ENCODE measurements at places on chromosomes 16 and 17.

DNA sequence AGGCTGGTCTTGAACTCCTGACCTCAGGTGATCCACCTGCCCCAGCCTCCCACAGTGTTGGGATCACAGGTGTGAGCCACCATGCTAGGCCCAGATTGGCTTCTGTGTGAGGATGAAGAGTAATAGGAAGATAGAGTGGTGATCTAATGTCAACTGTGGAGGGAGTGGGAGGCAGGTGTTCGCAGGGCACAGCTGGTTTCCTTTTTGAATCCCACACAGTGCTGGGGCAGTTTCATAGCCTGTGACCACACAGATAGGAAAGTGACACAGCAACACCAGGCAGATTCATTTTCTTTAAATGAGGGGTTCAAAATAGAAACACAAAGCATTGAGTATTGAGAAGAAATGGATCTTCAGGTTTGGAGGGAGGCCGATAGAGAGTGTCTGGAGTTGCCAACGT is 540.3 kb downstream of the WWOX start:
- DNase-seq: no peak

GRCh38 chr17:7229504-7229903 is 4.8 kb downstream of the DVL2 start:
- DNase-seq: no peak

GRCh38 chr17:75273977-75274708 is 3.1 kb upstream of the MIF4GD start:
- no peak for DNase-seq

DNA sequence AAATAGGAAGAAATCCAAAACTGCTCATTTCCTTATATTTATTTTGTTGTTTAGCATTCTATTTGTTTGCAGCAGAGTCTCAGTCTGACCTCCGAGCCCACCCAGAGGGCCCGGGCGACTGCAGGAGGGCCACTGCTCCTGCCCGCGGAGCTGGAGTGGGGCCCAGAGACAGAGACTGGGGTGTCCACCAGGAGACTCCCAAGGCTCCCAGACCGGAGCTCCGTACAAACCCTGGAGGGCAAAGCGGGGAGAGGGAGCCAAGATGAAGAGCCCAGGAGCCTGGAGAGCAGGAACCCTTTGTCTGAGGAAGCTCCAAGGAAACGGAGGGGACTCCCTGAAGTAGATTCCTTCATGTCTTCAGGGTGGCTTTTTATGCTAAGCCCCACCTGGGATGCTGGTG is 57.9 kb downstream of the AXIN2 start:
- peak; percentile 30 for DNase-seq

- no peak for DNase-seq
Measured at GRCh38 chr16:11501632-11502031, 85.1 kb downstream of the LITAF start.

- peak; percentile 71 for DNase-seq
Measured at GRCh38 chr17:21039839-21040575, 2.8 kb downstream of the USP22 start.

- peak; percentile 70 for DNase-seq
Measured at GRCh38 chr17:21214777-21215541, 998 bp upstream of the TMEM11 start.

DNA sequence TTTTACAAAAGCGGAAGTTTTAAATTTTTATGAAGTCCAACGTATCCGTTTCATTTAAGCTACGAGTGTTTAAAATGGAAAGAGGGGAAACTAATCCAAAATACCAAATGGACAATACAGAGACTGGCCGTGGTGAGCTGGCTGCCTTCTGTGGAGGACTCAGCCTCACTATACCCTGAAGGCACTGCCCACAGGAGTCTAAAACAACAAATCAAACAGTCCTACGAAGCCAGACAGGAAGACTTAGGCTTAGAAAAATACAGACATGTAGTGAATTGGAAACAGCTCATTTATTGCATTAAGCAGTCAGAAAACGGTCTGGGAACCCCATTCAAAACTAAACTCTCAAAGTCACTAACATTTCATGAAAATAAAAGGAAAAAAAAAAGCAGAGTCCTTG is 75.1 kb downstream of the CYTH1 start:
- DNase-seq: no peak

DNA sequence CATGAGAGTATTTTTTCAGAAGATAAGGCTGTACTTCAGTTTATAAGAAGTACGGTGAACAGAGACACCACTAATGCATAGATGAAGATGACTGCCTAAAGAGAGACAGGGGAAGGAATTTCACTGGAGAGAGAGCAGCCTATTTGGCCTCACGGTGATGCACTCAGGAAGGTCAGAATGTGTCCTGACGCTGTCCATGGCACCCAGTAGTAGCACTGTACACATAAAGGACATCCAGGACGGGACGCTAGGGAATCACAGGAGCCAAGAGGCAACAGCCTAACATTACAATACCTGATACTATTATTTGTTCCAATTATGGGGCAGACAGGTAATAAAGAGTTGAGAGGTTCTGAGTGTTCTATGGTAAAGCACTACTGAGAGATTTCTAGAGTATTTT is 24.9 kb upstream of the LRRC37A start:
- no peak for DNase-seq

GRCh38 chr17:81277421-81277820 is 17.7 kb downstream of the SLC38A10 start:
- peak; percentile 82 for DNase-seq

GRCh38 chr16:64206862-64207261 is 915.0 kb downstream of the CDH11 start:
- no peak for DNase-seq

DNA sequence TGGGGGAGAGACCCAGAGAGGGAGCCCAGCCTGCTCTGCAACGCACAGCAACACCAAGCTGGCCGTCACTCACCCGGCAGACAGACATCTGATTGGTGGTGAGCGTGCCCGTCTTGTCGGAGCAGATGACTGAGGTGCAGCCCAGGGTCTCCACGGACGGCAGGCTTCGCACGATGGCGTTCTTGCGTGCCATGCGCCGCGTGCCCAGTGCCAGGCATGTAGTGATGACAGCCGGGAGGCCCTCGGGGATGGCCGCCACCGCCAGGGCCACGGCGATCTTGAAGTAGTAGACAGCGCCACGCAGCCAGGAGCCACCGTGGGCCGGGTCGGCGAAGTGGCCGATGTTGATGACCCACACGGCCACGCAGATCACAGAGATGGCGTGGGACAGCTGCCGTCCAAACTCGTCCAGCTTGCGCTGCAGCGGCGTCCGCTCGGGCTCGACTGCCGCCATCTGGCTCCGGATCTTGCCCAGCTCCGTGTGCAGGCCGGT is 16.9 kb downstream of the ATP2A3 start:
- DNase-seq: no peak

GRCh38 chr17:41648411-41649195 is 24.2 kb upstream of the KRT17 start:
- DNase-seq: peak; percentile 92

GRCh38 chr17:12821376-12821940 is 32.2 kb downstream of the ARHGAP44 start:
- no peak for DNase-seq

DNA sequence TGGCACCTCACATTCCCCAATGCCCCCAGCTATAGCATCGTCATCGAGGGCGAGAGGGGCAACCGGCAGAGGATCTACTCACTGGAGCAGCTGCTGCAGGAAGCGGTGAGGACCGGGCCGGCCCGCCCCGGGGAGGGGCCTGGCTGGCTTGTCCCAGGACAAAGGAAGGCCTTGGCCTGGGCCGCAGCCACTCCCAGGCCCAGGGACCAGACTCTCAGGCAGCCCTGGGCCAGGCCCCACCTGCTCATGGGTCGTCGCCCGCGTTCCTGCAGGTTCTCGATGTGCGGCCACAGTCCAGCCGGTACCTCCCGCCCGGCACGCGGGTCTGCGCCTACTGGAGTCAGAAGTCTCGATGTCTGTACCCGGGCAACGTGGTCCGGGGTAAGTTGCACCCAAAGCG is 53.4 kb downstream of the ACTG1 start:
- DNase-seq: no peak

GRCh38 chr17:20066253-20066652 is 57.1 kb downstream of the SPECC1 start:
- DNase-seq: peak; percentile 73

GRCh38 chr17:51046046-51046445 is 74.6 kb downstream of the SPAG9 start:
- DNase-seq: no peak

GRCh38 chr17:38719943-38720641 is 10.0 kb upstream of the CISD3 start:
- DNase-seq: no peak

GRCh38 chr16:203246-203645 is 23.0 kb downstream of the HBQ1 start:
- DNase-seq: no peak

GRCh38 chr17:71500761-71501555 is 619.9 kb upstream of the SOX9 start:
- no peak for DNase-seq

- no peak for DNase-seq
Measured at GRCh38 chr17:62870552-62870971, 62.4 kb upstream of the MARCHF10 start.

- peak; percentile 97 for DNase-seq
Measured at GRCh38 chr17:81512562-81513371, at the start of gene ACTG1. Gene ACTG1, minus strand, starts transcription at chr17:81512799. Its CDS starts 445 bp downstream, at chr17:81512354.

DNA sequence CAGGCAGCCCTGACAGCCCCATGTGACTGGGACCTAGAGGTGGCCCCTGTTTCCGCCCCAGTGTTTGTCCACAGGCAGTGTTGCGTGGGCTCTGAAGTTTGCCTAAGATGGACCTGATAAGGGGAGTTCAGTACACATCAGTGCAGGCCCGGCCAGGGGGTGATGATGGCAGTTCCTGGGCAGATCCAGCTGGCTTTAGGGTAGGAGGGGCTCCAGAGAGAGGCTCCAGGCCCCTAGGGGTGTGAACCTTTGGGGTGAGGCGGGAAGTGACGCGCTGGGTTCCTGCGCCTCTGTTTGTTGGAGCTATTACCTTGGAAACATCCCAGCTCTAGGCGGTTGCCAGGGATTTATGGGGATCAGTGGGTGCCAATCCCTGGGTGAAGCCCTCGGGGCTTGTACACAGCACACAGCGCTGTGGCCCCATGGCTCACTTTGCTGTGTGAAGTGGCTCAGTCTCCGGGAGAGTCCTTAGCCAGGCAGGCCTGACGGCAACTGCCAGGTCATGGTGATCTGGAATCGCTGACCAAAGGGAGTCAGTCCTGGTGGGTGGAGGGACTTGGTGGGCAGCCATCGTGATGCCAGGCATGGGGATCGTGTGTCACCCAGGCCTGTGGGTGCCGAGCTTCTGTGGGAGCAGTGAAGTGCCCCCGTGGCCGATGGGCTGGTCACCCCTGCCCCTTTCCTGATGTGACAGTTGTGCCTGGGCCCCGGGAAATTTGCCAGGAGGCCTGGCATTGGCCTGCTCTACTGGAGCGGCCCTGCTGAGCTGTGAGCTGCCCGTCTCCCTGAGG is 146.1 kb downstream of the SEC14L1 start:
- DNase-seq: peak; percentile 87

- peak; percentile 85 for DNase-seq
Measured at GRCh38 chr16:31476303-31477219, 4.6 kb downstream of the TGFB1I1 start.

DNA sequence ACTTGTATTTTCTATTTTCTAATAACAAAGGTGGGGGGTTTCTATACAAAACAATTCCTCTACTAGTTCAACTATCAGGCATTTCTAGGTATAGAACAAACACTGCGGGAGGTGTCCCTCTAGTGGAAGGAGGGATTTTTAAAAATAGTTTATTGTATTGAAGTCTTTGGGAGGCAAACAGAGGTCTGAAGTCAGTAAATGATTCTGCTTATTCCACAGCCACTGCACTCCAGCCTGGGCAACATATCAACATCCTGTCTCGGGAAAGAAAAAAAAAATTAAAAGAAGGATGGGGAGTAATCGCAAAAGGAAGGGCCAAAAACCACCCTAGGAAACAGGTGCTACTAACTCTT is 648 bp upstream of the ERCC4 start:
- no peak for DNase-seq

- no peak for DNase-seq
Measured at GRCh38 chr16:5903153-5903552, 805.6 kb upstream of the EEF2KMT start.

GRCh38 chr16:2042171-2042985 is 5.3 kb downstream of the NTHL1 start:
- no peak for DNase-seq

GRCh38 chr17:57553991-57554825 is 190.9 kb downstream of the CCDC182 start:
- no peak for DNase-seq

- DNase-seq: no peak
Measured at GRCh38 chr17:27106982-27107360, 186.9 kb upstream of the WSB1 start.

DNA sequence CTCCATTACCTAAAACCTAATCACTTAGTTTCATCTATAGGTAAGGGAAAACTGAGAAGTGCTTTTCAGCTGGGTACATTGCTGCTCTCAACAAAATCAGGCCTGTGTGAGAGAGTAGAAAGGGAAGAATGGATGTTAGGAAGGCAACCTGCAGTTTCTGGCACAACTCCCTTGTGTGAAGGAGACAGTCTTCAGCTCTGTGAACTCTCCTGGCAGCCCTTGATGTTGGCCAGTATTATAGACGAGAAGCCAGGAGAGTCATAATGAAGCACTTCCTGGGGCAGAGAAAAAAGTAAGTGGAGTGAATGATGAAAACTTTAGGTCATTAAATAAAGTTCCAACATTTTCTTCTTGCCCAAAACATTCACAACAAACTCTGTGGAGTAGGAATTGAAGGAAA is 260.1 kb downstream of the IRX3 start:
- no peak for DNase-seq

DNA sequence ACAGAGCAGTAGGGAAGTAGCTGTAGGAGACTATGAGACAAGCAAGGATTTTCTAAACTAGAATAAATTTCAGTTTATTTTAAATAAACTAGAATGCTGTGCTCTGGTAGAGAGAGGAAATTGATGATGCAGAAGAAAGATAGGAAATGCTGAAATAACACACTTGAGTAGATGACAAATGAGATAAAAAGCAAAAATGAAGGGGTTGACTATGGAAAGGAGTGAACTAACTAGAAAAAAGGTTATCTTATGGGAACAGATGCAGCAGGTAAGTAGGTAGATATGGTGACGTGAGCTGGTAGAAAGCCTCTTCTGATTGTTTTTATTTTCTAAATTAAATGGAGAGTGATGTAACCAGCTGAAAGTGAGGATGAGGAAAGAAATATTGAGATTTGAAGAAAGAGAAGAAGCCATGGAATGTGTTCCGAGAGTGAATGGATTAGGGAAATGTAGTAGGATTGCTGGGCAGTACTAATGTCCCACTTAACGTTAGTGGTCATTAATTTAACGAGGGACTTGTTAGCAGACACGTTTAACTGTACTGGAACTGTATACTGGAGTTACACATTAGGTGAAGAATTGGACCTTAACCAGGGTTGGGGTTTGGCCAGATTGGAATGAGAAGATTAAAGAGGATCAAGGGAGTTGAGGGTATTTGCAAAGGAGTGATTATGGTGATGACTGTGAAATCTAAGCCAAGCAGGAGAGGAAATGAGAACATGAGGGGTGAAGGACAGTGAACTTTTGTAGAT is 196.5 kb downstream of the TANC2 start:
- DNase-seq: no peak

GRCh38 chr17:62679866-62680377 is 52.5 kb downstream of the MRC2 start:
- DNase-seq: peak; percentile 62

- DNase-seq: no peak
Measured at GRCh38 chr16:11551842-11552241, 34.9 kb downstream of the LITAF start.

All from sigmoid colon (tissue), 7 donors.